ENCODE measurements at places on chromosomes 3 and 15. TPM values are rescaled to one million over a fixed set of nuclear protein-coding genes. Genes with fewer than 3 reads are reported as not detected.

The COLQ gene
- 0.07 TPM for total RNA-seq

The CYP1A1 gene
- total RNA-seq: 1.9 TPM

The POPDC2 gene
- 0.39 TPM for total RNA-seq

The GPR149 gene
- total RNA-seq: not detected

The HES1 gene
- 35.1 TPM for total RNA-seq

All from foreskin keratinocyte (primary cell).